ENCODE measurements at places on chromosomes 3 and 15. TPM values are rescaled to one million over a fixed set of nuclear protein-coding genes. Genes with fewer than 3 reads are reported as not detected.

BOC gene
- 9.6 TPM for total RNA-seq

ITIH1 gene
- total RNA-seq: 0.11 TPM

QARS1 gene
- 223 TPM for total RNA-seq

GOLGA6B gene
- total RNA-seq: not detected

RAD18 gene
- 9.7 TPM for total RNA-seq

COL6A5 gene
- 9.4 TPM for total RNA-seq

CCDC14 gene
- total RNA-seq: 35.5 TPM

LRRC49 gene
- total RNA-seq: 9.1 TPM

FBXW12 gene
- total RNA-seq: not detected

CHRNA7 gene
- 1.6 TPM for total RNA-seq

CKMT1A gene
- 6.8 TPM for total RNA-seq

HDC gene
- total RNA-seq: 0.82 TPM

IDH3A gene
- 83.2 TPM for total RNA-seq

CCDC33 gene
- 6.2 TPM for total RNA-seq

ACTL6A gene
- total RNA-seq: 61.2 TPM

TGM4 gene
- total RNA-seq: not detected

GRAMD2A gene
- 4.0 TPM for total RNA-seq

BCHE gene
- total RNA-seq: 47.8 TPM

ALDH1L1 gene
- 0.51 TPM for total RNA-seq

FEZF2 gene
- total RNA-seq: not detected

MKRN2OS gene
- not detected for total RNA-seq

SLC6A20 gene
- total RNA-seq: 10.2 TPM

HGD gene
- total RNA-seq: 2.2 TPM

SLC12A1 gene
- 0.03 TPM for total RNA-seq

BNC1 gene
- total RNA-seq: 0.40 TPM

MNS1 gene
- total RNA-seq: 6.7 TPM

ARHGEF3 gene
- 40.9 TPM for total RNA-seq

CLN6 gene
- 13.9 TPM for total RNA-seq

GRM2 gene
- total RNA-seq: 0.26 TPM

SAMD7 gene
- not detected for total RNA-seq

DNAJC19 gene
- total RNA-seq: 37.8 TPM

PROK2 gene
- total RNA-seq: 1.7 TPM

FANCD2OS gene
- total RNA-seq: not detected

WDR72 gene
- total RNA-seq: 0.97 TPM

CD200 gene
- 21.6 TPM for total RNA-seq

SLC28A1 gene
- 0.06 TPM for total RNA-seq

MYO9A gene
- 61.3 TPM for total RNA-seq

RBP2 gene
- 1.1 TPM for total RNA-seq

OXTR gene
- 3.5 TPM for total RNA-seq

ZNF639 gene
- 25.2 TPM for total RNA-seq

PRTG gene
- total RNA-seq: 21.9 TPM

SMCO1 gene
- total RNA-seq: not detected

ZNF80 gene
- not detected for total RNA-seq

STARD5 gene
- 7.0 TPM for total RNA-seq

TNFAIP8L3 gene
- total RNA-seq: 15.4 TPM

TMEM41A gene
- total RNA-seq: 29.5 TPM

ADAMTS7 gene
- total RNA-seq: 7.1 TPM

ALDH1A2 gene
- total RNA-seq: 28.4 TPM

P2RY14 gene
- total RNA-seq: 2.2 TPM

LYZL4 gene
- total RNA-seq: not detected

A4GNT gene
- total RNA-seq: 0.25 TPM

SEC11A gene
- total RNA-seq: 139 TPM

CCR8 gene
- total RNA-seq: not detected

ARPIN gene
- total RNA-seq: 21.3 TPM

All from lung (tissue), 17 donors.